ENCODE measurements at places on chromosomes 4 and X.

GRCh38 chrX:138026211-138026610 lies 460.3 kb downstream of the ZIC3 start:
- DNase-seq = no peak

DNA sequence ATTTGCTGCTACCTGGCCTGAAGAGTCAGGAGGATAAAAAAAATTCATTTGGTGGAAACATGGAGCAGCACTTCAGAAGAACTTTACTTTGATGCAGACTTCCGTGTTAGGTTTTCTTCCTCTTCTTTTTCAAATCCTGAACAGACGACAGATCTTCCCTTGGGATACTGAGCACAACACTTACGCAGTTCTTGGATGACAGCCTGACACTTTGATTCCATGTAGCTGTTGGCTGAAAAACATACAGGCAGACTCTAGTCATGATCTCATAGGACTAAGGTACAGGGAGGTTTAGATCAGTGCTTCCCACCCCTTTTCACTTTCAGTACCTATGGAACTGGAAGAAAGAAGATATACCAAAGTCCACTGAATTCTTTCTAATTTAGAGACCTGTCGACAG lies 9.2 kb downstream of the CMC4 start:
- no peak for DNase-seq

GRCh38 chr4:159545556-159545955 lies 442.7 kb downstream of the RAPGEF2 start:
- no peak for DNase-seq

DNA sequence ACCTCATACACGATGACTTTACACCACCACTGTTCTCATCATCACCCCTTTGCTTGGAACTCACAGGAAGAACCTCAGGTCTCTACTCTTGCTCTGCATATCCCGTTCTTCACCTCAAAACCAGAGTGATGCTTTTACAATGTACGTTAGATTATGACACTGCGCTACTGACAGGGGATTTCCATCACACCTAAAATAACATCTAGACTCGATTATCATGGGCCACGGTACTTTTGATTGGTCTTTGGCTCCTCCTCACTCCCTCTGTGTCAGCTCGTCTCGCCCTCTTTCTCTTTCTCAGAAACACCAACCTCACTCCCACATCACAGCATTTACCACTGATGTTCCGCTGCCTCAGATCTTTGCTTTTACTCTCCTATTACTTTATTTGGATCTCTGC lies 172.4 kb downstream of the TLL1 start:
- no peak for DNase-seq

GRCh38 chr4:44162538-44163270 lies 285.9 kb downstream of the KCTD8 start:
- no peak for DNase-seq

DNA sequence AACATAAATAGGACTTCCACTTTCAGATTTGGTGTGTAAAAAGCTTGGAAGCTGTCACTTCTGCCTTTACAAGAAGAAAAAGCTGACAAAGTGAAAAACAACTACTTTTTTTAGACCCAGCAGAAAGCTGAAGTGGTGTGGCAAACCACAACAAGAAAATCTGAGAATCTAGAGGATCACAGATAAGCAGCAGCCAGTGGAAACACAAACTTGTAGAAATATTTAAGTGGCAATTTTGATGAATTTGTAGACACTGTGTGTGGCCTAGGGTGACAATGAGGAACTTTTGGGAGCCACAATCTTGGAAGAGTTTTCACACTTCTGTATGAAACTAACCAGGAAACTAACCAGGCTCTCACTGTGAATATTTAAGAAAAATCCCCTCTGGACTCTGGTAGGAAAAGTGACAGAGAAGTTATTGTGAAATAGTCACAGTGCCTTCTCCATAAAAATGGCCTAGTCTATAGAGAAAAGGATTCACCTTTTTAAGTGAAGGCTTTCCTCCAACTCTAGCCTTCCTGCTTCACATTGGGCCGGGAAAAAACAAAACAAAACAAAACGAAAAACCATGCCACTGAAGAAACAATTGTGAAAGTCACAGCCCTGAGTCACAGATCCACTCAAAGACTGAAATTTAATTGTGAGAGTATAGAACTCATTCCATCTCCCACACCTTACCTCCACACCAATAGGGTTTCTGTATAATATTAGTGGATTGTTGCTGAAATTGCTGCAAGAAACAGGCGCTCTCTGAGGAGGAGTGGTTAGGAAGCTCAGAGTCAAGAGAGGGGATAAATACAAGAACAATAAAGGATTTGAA lies 26.7 kb upstream of the GUCY1A1 start:
- no peak for DNase-seq

GRCh38 chr4:73258686-73259570 lies at the start of gene ANKRD17:
ANKRD17 (minus strand) TSS chr4:73258798; CDS start chr4:73258668, 130 bp downstream.
- peak; percentile 81 for DNase-seq

GRCh38 chrX:16931371-16931770 lies 15.1 kb upstream of the REPS2 start:
- DNase-seq = no peak

- DNase-seq = no peak
Observed at GRCh38 chr4:155011163-155011780, 197.2 kb upstream of the NPY2R start.

- DNase-seq = no peak
Observed at GRCh38 chr4:5881340-5881739, 11.5 kb downstream of the CRMP1 start.

DNA sequence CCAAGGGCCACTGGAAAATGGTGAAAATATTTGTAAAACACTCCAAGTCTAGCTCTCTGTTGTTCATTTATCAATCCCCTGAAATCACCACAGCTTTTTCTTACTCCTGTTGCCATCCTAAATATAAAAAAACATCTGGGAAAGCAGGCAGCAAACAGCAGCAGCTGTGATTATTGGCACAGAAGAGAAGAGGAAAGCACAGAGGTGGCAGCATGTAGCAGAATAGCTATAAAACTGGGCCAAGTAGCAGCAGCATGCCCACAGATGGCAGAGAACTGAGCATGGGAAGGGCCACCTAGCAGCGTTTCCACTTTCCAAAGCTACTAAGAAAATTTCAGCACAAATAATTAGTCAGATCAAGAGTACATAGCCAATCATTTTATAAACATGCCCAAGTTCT lies 307.2 kb downstream of the SLC7A11 start:
- no peak for DNase-seq

DNA sequence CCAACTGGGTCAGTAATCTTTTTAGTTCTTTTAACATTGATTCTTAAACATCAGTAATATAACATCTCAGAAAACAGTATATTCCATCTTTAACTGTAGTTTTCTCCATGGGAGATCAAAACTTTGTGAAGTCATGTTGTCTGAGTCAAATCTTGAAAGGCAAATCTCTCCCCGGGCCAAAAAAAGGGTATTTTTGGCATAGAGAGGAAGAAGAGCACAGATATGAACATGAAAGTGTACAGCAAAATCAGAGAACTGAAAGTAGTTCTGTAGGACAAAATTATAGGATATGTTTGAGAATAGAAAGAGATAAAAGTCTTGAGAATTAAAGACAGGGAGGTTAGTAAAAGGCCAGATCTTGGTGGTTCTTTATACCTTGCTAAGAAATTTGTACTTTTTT lies 176.4 kb upstream of the GYPA start:
- DNase-seq = no peak

DNA sequence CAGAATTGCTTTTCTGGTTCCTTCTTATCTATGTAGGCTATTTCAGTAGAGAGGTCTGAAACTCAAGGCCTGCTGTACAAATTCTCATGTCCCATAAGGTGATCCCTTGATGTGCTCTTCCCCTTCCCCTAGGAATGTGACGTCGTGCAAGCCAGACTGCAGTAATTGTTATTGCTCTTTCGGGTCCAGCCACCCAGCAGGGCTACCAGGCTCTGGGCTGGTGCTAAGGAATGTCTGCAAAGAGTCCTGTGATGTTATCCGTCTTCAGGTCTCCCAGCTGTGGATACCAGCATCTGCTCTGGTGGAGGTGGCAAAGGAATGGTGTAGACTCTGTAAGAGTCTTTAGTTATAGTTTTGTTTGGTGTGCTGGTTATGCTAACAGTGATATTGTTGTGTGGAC lies 378.7 kb downstream of the C4orf33 start:
- DNase-seq = no peak

- no peak for DNase-seq
Observed at GRCh38 chr4:128558896-128559679, 250.4 kb upstream of the JADE1 start.

GRCh38 chr4:16770710-16771285 lies 127.6 kb downstream of the LDB2 start:
- no peak for DNase-seq

DNA sequence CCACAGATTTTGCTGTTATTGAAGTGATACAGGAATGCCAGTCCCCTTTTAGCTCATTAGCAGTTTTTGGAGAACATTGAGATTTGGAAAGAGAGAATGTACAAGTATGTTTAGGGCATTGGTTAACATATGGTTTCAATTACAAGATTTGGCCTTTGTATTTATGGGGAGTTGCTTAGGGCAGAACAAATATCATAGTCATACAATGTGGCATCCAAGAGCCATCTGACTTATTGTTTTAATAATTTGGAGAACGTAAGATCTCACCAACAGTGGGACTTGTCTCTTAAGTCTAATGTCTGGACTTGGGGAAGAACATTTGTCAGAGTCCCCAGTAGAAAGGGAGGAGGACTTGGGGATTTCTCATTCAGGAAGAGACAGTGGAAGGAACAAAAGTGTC lies 166.1 kb downstream of the STK32B start:
- DNase-seq = no peak

- no peak for DNase-seq
Observed at GRCh38 chr4:992297-993110, 700 bp downstream of the SLC26A1 start.

- DNase-seq = no peak
Observed at GRCh38 chrX:13029887-13030771, 14.3 kb downstream of the FAM9C start.

DNA sequence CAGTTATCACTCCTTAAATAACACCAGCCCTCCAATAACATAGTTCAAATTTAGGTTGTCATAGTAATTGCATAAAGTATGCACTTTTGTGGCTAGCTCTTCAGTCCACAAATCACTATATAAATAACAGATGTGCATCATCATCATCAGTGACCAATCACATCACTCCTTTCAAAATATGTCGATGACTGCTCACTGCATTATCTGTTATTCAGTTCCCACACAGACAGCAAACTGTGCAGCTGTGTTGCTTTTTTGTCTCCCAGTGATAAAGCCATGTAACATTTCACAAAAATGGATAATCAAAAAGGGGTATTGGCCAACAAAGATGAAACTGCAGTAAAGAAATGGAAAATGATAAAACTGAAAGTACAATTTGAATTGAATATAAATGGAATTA lies 205.4 kb downstream of the DCLK2 start:
- DNase-seq = no peak

- DNase-seq = no peak
Observed at GRCh38 chr4:70976252-70976651, 17.2 kb upstream of the DCK start.

- DNase-seq = peak; percentile 17
Observed at GRCh38 chr4:174714393-174715211, 114.4 kb downstream of the GLRA3 start.

DNA sequence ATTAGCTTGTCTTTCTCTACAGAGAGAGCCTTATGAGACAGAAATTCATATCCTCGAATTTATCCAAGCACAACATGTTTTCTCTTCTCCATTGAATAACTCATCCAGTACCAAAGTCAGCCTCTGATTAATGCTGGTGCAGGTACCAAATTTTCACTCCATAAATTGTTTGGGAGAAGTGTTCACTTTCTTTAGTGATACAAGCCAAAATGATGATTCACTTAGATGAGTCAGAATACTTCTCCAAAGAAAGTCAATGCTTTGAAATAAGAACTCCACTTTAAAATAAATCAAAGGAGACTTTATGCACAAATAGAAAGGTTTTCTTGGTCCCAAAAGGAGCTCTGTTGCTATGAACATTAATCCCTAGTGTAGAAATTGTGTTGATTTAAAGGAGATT lies 60.2 kb downstream of the MAOB start:
- DNase-seq = no peak

GRCh38 chrX:69029771-69030170 lies 135.5 kb downstream of the PJA1 start:
- no peak for DNase-seq

GRCh38 chr4:5019796-5020195 lies 538 bp upstream of the CYTL1 start:
- DNase-seq = no peak

DNA sequence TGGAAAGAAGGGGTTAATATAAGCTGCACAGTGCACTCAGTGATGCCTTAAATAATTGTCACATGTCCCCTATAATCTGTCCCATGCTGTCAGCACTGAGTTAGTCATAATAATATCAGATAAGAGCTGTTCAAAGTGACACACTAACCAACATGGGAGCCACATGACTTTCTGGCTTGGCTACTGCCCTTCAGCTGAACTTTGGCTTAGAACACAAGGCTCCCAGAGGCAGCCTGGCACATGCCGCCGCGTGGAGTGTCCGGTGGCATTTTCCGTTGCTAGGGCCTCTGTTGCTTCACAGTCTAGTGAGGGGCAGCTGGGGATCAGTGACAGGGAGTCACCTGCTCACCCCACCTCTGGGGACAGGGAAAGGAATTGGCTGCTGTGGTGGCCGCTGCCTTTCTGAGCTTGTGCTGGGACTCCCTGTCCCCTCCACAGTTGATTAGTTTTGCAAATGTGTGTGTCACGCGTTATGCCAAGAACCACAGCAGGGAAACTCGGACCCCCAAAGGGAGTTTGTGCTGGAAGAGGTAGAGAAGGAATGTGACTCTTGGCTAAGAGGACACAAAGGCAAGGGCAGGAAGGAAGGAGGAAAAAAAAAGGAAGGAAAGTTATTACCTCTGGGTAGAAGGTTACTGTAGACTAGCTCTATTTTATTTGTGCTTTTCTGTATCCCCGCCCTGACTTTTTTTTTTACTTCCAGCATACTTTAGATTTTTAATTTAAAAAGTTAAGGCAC lies 41.1 kb upstream of the PPARGC1A start:
- no peak for DNase-seq

GRCh38 chrX:20352504-20352903 lies 85.8 kb upstream of the RPS6KA3 start:
- DNase-seq = no peak

GRCh38 chrX:110216027-110216426 lies 101.9 kb downstream of the AMMECR1 start:
- no peak for DNase-seq

- DNase-seq = no peak
Observed at GRCh38 chr4:28225050-28225449, 1364.4 kb downstream of the STIM2 start.

GRCh38 chrX:16177260-16177659 lies 10.0 kb downstream of the MAGEB17 start:
- DNase-seq = no peak

- peak; percentile 27 for DNase-seq
Observed at GRCh38 chr4:138174981-138175794, 67.0 kb downstream of the SLC7A11 start.

DNA sequence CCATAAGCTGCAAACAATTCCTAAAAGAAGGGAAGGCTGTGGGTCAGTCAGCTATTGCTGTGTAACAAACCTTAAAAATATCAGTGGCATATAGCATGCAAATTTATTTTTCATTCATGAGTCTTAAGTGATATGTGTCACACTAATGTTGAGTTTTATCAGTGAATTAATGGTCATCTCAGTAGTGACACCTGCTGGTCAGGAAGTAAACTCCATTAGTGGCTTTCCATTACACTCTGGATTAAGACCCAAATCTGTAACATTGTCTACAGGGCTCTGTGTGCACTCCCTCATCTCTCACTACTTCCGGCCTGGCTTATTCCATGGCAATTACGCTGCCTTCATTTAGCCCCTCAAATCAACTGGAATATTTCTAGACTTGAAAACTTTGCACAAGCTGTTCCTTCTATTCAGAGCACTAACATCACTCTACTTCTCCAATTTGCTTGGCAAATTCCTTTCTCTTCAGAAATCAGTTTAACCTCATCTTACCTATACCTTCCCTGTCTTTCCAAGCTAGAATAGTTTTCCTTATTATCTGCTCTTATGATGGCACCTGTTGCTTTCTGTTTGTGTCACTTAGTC lies 217.3 kb upstream of the TAPT1 start:
- DNase-seq = no peak

All from NCI-H2029 treated with DMSO at 0.1 percent for 48 hours (cell line).